Daoy (cell line): ENCODE measurements at places on chromosomes 3 and 15. TPM values are rescaled to one million over a fixed set of nuclear protein-coding genes. Genes with fewer than 3 reads are reported as not detected.

The GCNT3 gene
- not detected in 2 replicates for total RNA-seq

DNA sequence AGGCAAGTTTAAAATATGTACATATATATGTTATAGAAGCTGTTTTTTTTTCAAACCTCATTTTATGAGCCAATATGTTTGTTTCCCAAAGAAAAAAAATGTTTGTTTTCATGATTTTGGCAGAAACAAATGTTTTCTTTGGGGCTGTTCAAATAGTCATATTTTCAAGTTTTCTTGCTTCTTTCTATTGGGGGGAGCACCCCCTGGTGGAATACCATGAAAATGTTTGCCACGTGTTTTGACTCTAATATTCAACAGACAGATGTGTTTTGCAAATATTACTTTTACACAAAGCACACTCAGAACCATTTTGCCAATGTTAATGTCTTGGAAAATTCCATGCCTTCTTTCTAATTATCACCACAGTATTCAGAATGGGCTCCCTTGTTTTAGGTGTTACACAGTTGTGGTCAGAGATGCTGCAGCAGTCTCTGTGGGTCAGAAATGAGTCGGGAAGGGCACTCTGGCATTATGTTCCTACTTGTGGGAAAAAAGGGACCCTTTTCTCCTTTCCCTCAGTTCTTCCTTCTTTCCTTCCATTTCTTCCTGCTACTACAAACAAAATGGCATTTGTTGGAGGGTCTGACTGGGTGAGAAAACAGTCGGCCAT is 817.0 kb downstream of the TUSC7 start:
- DNase-seq, result no peak

- DNase-seq, result no peak
Observed at GRCh38 chr3:37673401-37673800, 188.3 kb upstream of the CTDSPL start.

- DNase-seq, result no peak
Observed at GRCh38 chr15:59105854-59106253, 908 bp downstream of the CCNB2 start.

GRCh38 chr15:60718661-60719069 is 239.7 kb upstream of the ICE2 start:
- DNase-seq, result no peak

- DNase-seq, result no peak
Observed at GRCh38 chr3:112333381-112334317, 693 bp downstream of the CD200 start.
